ENCODE measurements at places on chromosomes 1 and 21. TPM values are rescaled to one million over a fixed set of nuclear protein-coding genes. Genes with fewer than 3 reads are reported as not detected.

The NBPF11 gene
- 9.2 TPM for total RNA-seq

The ANGPTL3 gene
- total RNA-seq: not detected

The EPHB2 gene
- 1.9 TPM for total RNA-seq

The TMPRSS2 gene
- total RNA-seq: 0.43 TPM

DNA sequence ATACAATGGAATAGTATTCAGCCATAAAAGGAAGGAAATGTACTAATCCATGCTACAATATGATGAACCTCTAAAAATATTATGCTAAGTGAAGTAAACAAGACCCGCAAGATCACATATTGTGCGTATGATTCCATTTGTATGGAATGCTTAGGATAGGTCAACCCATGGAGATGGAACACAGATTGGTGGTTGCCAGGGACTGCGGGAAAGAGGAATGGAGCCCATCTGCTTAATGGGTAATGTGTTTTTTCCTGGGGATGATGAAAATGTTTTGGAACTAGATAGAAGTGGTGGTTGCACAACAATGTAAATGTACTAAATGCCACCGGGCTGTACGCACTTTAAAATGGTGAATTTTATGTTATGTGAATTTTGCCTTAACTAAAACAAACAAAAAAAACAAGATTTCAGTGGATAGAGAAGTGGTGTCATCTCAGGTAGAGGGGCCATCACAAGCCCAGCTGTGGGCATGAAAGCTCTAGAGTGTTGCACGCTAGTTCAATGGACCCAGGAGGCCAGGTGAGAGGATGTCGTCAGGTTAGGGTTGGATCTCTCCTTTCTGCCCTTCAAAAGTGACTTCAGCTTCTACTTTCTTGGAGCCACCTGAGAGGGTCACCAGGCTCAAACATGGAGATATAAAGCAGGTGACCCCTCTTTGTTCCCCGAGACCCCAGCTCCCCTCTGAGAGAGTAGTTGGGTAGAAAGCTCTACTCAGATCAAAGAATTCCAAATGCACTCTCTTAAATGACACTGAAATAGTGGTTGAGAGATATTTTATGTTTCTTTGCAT, 2.5 kb downstream of the C1orf115 start:
- no peak for DNase-seq
- no peak overlapping the region for H3K27ac ChIP-seq
- no peaks in the 10 kb centered on the region for H3K4me1 ChIP-seq

DNA sequence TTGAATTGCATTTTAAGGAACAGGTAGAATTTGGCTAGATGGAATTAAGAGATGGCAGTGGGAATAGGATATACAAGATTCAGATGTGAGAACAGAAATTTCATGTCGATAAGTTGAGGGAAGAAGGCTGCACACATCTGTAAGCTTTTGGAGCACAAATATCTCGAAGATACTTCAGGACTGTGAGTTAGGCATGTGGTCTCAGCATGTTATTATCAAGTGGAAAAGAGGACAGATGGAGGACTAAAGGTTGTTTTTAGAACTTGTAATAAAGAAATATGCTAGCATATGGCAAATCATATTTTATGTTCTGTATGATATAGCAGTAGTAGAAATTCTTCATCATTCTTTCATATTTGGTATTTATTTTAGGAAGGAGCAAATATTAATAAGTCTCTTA, 61.5 kb downstream of the KIF1B start:
- no peak overlapping the region for H3K4me3 ChIP-seq
- DNase-seq: no peak
- H3K4me1 ChIP-seq: no peaks in the 10 kb centered on the region
- H3K36me3 ChIP-seq: peaks cover 32% of the 10 kb centered on the region
- no peak overlapping the region for H3K27ac ChIP-seq

- no peaks in the 10 kb centered on the region for H3K27me3 ChIP-seq
- no peaks in the 10 kb centered on the region for H3K36me3 ChIP-seq
- no peak overlapping the region for H3K4me3 ChIP-seq
These were observed 39.5 kb downstream of the ERI3 start for GRCh38 chr1:44315521-44315920.

GRCh38 chr21:42594616-42595282, 58.7 kb upstream of the PDE9A start:
- H3K36me3 ChIP-seq: no peaks in the 10 kb centered on the region
- no peaks in the 10 kb centered on the region for H3K4me1 ChIP-seq
- H3K4me3 ChIP-seq: no peak overlapping the region
- no peaks in the 10 kb centered on the region for H3K27me3 ChIP-seq

GRCh38 chr1:42418516-42418915, 37.3 kb downstream of the ZMYND12 start:
- DNase-seq: no peak
- no peaks in the 10 kb centered on the region for H3K27me3 ChIP-seq
- no peak overlapping the region for H3K27ac ChIP-seq
- H3K4me1 ChIP-seq: peaks cover 11% of the 10 kb centered on the region
- H3K4me3 ChIP-seq: no peak overlapping the region
- H3K36me3 ChIP-seq: no peaks in the 10 kb centered on the region

DNA sequence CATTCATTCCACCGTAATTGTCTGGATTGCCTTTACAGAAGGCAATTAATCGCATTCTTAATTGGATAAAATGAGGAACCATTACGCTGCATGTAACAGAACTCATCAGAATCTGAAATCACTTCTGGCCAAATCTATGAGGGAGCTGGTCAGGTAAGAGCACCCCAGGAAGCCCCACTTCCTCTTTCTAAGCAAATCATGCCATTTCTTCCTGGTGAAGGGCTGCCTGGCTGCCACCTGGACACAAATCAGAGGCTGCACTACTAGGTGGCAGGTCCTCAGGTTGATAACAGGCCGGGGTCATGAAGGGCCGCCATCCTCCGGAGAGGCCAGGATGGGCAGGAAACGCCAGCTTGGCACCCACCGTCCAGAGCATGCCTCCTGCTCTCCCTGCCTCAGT, 73.7 kb downstream of the CAPZB start:
- no peaks in the 10 kb centered on the region for H3K27me3 ChIP-seq
- DNase-seq: no peak
- H3K36me3 ChIP-seq: peaks cover 4% of the 10 kb centered on the region
- no peak overlapping the region for H3K27ac ChIP-seq
- H3K4me3 ChIP-seq: no peak overlapping the region

GRCh38 chr21:43758111-43758641, 17.9 kb downstream of the CSTB start:
- H3K4me1 ChIP-seq: peaks cover 21% of the 10 kb centered on the region
- H3K36me3 ChIP-seq: peaks cover 61% of the 10 kb centered on the region
- DNase-seq: peak; percentile 53
- H3K27me3 ChIP-seq: no peaks in the 10 kb centered on the region
- peak overlapping the region; percentile 82 for H3K27ac ChIP-seq
- H3K4me3 ChIP-seq: peak overlapping the region; percentile 9

DNA sequence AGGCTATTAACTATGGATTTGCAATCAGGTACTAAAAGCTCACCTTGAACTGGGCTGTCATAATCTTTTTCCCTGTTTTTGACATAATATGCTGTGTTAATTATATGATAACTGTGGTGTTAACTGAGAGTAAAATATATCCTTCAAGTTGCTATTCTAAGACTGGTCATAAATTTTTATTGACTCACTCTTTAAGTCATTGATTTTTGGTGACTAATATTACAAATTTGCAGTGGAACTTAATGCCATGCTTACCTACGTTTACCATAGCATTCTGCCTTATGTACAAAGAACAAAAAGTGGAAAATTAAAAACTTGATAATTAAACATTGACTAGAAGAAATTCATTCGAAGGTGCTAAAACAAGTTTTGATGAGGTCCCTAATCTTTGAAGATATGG, 872.4 kb downstream of the BRINP3 start:
- no peaks in the 10 kb centered on the region for H3K4me1 ChIP-seq
- DNase-seq: no peak
- H3K27me3 ChIP-seq: no peaks in the 10 kb centered on the region
- H3K27ac ChIP-seq: no peak overlapping the region
- H3K4me3 ChIP-seq: no peak overlapping the region

DNA sequence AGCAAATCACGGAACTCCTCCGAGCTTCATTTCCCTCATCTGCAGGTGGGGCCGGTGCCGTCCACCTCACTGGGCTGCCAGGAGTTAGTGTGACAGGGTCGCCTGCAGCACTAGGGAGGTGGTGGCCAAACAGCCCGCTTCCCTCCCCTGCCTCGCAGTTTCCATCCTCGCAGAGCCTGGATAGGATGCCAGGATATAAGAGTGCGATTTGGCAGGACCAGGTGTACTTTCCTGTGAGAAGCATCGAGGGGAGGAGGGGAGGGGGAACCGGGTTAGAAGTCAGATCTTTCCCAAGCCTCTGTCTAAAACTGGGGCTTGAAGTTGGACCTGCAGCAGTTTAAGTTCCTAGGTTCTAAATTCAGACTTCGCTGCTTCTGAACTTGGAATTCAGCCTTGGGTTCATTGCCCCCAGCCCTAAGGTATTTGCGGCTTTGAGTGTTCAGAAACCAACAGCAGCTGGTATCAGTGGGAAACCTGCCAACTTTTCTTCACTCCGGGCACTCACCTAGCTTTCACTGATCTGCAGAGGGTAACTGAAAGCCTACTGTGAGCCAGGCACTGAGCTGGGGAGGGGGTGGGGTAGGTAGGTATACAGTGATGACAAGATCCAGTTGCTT, 1.7 kb upstream of the JUN start:
- H3K36me3 ChIP-seq: no peaks in the 10 kb centered on the region
- no peaks in the 10 kb centered on the region for H3K27me3 ChIP-seq
- H3K4me1 ChIP-seq: peaks cover 26% of the 10 kb centered on the region
- DNase-seq: peak; percentile 62
- H3K4me3 ChIP-seq: peak overlapping the region; percentile 52

- no peak for DNase-seq
- H3K36me3 ChIP-seq: no peaks in the 10 kb centered on the region
- H3K27ac ChIP-seq: no peak overlapping the region
- H3K27me3 ChIP-seq: no peaks in the 10 kb centered on the region
- no peak overlapping the region for H3K4me3 ChIP-seq
- H3K4me1 ChIP-seq: no peaks in the 10 kb centered on the region
These were observed 86.8 kb downstream of the HLX start for GRCh38 chr1:220966041-220966440.

GRCh38 chr1:10057343-10057742, 24.6 kb downstream of the UBE4B start:
- no peak overlapping the region for H3K27ac ChIP-seq
- peaks cover 11% of the 10 kb centered on the region for H3K4me1 ChIP-seq
- no peaks in the 10 kb centered on the region for H3K27me3 ChIP-seq
- H3K4me3 ChIP-seq: no peak overlapping the region
- H3K36me3 ChIP-seq: no peaks in the 10 kb centered on the region
- DNase-seq: peak; percentile 68

DNA sequence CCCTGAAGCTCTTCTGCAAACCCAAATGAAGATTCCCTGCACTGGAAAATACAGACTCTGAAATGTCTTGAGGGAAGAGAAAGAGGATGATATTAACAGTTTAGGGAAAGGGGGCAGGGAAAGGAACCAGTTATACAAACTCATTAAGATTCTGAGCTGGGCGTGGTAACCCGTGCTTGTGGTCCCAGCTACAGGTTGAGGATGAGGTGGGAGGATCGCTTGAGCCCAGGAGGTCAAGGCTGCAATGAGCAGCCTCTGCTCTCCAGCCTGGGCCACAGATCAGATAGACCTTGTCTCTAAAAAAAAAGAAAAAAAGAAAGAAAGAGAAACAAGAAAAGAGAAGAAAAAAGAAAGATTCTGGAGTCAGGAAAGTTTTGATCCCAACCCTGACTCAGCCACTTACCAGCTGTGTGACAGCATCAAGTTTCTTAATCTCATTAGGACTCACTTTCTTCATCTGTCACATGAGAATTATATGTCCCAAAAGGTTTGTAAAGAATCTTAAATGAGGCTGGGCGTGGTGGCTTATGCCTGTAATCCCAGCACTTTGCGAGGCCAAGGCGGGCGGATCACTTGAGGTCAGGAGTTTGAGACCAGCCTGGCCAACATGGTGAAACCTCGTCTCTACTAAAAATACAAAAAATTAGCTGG, 53.9 kb downstream of the OPTC start:
- no peaks in the 10 kb centered on the region for H3K27me3 ChIP-seq
- H3K27ac ChIP-seq: no peak overlapping the region
- H3K4me1 ChIP-seq: no peaks in the 10 kb centered on the region
- no peaks in the 10 kb centered on the region for H3K36me3 ChIP-seq

DNA sequence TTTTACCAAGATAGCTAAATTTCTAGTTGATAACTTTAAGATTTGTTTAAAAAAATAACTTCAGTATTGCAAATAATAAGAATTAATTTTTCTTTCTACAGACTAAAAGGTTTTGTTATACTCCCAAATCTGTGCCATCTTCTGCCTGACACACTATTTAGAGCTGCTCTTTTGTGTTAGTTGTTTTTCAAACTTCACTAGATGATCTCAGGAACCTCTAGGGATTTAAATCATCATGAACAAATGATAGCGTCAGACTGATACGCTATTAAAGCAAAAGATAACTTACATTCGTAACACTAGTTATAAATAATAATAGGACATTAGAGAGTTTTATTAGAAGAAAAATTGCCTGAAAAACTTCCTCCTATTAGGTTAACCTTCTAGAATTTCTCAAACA, 243.1 kb upstream of the CXADR start:
- DNase-seq: no peak
- H3K27ac ChIP-seq: no peak overlapping the region
- no peak overlapping the region for H3K4me3 ChIP-seq
- no peaks in the 10 kb centered on the region for H3K4me1 ChIP-seq
- no peaks in the 10 kb centered on the region for H3K27me3 ChIP-seq
- H3K36me3 ChIP-seq: no peaks in the 10 kb centered on the region

DNA sequence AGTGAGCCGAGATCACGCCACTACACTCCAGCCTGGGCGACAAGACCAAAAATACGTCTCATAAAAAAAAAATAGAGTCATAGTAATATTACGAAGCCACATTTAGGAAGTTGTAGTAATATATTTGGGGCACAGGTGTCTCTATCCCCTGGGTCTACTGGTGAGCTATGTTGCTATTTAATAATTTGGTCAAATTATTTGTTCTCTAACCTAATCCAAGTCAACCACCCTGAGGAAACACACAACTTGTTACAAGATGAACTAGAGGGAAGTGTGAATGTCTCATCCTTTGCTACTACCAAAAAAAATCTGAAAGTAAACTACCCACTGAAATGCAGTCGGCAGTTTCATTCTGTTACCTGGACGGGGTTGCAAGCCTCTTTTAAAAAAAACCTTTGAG, 35.3 kb downstream of the RGS8 start:
- no peaks in the 10 kb centered on the region for H3K27me3 ChIP-seq
- no peaks in the 10 kb centered on the region for H3K4me1 ChIP-seq
- H3K4me3 ChIP-seq: no peak overlapping the region
- DNase-seq: no peak
- H3K27ac ChIP-seq: no peak overlapping the region
